ENCODE measurements at places on chromosomes 3 and 15.

GRCh38 chr3:24623657-24624056 is 129.0 kb upstream of the THRB start:
- no peak for DNase-seq

DNA sequence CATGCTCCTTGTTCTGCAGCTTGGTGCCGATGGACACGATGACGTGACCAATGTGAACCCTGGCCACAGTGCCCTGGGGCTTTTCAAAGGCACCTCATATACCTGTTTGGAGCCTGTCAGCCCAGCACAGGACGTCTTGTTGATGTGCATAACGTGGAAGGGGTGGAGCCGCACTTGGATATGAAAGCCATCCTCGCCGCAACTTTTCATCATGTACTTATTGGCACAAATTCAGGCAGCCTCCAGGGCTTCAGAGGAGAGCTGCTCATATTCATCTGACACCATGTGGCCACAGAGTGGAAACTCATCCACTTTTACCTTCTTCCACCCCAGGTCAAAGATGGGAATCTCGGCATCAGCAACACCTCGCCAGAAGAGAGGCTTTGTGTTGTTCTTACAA is 24.7 kb downstream of the POPDC2 start:
- no peak for DNase-seq

DNA sequence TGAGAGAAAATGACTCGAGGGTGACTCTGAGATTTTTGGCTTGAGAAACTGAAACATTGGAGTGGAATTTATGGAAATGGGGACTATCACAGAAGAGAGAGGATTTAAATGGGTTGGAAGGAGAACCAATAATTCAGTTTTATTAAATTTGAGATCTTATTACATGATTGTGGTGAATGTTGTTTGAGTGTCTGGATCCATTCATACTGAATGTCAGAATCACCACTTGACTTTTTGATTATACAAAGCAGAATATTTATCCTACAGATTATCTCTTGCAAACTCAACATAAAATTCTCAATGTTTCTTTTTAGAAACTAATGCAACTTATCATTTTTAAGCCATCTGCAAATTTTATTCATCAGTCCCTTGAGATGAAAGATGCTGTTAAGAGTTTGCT is 332.8 kb downstream of the CNTN3 start:
- DNase-seq = no peak

GRCh38 chr3:18062657-18063025 is 320.2 kb upstream of the TBC1D5 start:
- DNase-seq = no peak

GRCh38 chr3:12959410-12959809 is 113.8 kb downstream of the IQSEC1 start:
- DNase-seq = no peak

DNA sequence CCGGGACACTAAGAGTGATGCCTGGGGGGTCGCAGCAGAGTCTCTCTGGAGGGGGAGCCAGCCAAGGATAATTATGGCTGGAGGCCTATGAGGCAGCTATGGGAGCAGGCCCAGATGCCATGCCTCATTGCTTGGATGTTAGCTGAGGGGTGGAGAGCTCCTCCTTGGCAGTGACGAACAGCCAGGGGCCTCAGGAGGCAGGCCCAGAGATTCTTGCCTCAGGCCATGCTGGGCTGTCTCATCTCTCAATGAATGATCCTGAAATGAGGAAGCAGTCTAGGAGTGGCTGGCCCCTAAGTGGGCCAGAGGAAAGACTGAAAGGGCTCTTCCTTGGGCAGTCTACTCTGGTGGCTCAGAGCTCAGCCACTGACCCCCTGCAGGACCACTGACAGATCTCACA is 21.3 kb downstream of the KIF9 start:
- DNase-seq = no peak

GRCh38 chr3:52483081-52483480 is 12.1 kb upstream of the STAB1 start:
- DNase-seq = no peak

GRCh38 chr3:36649125-36649524 is 115.2 kb downstream of the DCLK3 start:
- DNase-seq = no peak

DNA sequence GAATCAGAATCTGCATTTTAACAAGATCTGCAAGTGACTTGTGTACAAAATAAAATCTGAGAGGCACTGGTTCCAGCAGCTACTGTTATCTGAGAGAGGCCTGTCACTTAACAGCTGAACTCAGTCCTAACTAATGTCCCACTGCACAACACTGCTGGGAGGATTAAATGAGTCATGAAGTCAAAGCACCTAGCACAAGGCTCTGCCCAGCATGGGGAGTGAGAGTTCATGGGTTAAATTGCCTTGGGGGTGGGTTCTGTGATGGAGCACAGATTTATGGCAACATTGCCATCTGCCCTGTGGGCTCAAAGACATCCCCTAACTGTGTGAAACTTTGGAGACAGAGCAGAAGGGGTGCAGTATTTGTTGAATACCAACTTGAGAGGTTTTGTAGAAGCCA is 250.9 kb downstream of the PLCL2 start:
- no peak for DNase-seq

- no peak for DNase-seq
These were observed 46.2 kb upstream of the VILL start for GRCh38 chr3:37944391-37944842.

GRCh38 chr15:63718590-63719035 is 115.1 kb downstream of the HERC1 start:
- DNase-seq = no peak

DNA sequence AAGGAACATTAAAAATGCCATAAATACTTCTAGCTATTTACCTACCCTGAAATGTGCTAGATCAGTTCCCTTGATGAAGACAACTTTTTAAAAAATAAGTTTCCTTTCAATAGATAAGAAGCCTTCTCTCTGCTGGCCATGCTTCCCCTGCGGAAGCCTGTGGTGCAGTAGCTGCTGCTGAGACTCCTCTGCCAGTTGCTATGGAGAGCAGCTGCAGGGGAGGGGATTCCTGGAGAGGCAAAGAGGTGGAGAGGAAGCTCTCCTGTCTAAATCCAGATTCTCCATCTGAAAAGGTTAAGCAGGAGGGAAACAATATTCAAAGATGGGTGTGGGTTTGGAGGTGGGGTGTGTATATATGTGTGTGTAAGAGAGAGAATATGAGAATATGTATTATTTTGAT is 69.8 kb upstream of the BFSP2 start:
- DNase-seq = no peak

DNA sequence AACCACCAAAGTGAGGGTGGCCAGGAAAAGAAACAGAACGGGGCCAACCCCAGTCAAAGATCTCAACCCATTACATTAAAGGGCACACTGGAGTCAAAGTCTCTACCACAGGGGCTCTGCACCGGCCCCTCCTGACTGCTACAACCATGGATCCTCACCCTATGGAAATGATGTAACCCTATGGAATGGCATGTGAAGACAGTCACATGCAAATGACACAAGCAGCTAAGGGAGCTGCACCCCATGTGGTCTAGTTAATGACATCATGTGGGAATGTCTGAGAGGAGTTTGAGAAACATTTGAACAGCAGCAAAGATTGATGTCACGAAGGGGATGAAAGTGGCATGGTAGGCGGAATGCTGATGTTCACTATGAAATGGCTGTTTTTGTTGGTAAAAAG is 298.2 kb upstream of the SLCO3A1 start:
- no peak for DNase-seq

DNA sequence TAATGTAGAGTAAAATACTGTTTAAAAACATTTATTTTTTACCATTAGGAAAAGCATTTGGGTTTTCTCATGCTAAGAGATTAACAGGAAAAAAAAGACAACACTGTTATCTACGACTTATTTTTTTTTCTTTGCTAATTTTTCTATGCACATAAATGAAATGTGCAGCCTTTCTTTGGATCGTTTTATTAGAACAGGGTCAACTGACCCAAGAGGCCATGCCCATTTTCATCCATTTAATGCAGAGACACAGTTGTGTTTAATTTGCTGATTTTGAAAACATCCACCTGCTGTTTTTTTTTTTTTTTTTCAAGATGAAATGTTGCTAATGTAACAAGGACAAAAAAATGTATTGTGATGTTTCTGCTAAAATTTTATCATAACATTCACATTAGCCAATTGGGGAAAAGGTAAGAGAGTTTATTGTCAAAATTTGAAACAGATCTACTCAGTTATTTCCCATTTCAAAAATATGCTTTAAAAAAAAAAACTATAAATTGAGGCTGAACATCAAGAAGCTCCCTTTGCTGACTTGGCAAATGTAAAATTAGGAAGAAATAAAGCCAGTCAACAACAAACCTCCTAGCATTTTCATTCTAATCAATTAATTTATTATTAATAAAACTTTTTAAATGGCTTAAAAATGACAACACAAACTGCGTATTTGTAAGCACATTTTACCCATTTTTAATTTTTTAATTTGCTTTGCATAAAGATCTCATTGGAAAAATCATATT is 485.2 kb downstream of the ROBO2 start:
- DNase-seq = no peak

- DNase-seq = no peak
These were observed 44.6 kb downstream of the HACD2 start for GRCh38 chr3:123540285-123540684.

DNA sequence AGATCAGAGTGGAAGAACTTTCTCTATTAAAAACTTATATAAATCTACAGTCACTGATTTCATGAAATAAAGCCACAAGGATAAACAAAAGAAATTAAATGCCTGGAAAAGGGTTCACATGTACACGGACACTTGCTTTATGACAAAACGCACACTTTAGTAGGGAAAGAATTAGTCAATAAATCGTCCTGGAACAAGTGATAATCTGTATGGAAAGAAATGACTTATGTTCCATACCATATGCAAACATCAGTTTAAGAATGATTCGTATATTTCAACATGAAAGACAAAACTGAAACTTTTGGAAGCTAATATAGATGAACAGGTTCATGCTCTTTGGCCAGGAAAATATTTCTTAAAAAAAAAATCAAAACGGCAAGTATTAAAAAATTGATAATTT is 40.2 kb downstream of the MEF2A start:
- DNase-seq = no peak

DNA sequence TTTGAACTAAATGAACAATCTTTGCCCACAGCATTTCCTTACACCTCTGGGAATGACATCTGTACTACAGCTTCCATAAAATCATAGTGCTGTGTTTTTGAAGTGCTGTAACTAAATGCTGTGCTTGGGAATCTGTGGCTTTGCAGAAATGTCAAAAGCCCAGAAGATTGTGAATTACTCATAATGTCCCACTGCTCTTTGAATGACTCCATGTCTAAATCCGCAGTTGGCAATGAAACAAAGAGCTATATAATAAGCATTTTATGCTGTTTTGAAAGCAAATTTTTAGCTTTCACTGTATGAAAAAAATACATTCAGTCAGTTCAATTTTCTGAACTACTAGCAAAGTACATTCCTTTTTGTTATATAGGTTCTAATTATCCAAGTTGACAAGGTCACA is 88.6 kb upstream of the ADAMTS17 start:
- DNase-seq = no peak

DNA sequence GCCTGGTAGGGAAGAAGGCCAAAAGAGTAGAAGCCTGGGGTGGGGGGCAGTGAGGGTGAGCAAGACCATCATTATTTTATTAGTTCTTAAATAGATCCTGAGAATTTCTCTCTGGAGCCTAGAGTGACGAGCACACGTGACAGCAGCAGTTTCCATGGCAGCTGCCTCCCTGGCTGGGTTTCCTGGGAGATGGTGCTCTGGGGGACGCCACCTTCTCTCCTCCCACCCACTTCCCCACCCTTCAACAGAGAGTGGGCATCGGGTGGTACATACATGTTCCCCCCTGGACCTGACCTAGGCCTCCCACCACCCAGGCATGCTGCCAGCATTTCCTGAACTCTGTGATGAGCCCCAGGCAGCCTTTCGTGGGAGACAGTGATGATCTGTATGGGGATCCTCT is 12.9 kb downstream of the CELF6 start:
- no peak for DNase-seq

DNA sequence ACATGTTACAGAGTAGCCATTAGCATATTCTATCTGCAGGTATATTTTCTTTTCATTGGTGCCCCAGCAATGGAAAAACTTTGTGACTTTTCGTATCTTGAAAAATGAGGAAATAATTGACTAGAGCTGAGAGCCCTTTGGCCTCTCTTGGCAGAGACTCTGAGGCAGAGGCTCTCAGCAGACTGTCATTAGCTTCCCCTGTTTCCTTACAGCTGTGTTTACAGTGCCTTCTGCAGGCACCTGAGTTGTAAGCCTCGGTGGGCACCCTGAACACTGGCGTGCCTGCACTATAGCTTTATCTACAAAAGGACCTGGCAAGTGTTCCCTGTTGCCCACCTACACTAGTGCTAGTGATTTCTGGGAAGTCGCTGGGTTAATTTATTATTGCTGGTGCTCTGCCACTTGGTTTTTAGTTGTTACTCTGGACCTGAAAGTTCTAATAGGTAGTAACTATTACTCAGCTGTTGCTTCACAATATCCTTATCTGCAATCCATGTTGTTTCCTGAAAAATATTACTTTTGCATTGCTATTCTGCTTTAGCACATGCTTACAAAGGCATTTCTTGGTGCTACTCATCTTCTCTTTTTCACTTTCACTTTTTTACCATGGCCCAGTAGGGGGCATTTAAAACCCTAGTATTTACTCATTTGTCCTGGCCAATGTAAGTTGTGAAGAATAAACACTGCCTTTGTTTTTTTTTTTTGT is 7.8 kb upstream of the GPR171 start:
- no peak for DNase-seq

DNA sequence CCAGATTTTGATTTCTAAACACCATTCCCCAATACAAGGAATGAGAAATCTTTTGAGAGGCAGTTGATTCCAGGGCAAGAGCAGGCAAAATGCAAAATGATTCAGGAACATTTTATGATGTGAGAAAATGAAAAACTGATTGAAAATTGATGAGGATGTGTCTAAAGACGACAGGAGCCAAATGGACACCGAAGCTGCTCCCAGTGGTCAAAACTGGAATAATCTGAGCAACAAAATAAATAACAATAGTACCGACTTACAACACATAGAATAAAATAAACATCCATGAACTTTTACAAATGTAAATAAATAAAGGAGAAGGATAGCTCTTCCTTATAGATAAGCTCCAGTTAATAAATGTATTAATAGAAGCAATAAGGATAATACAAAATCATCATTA is 186.8 kb downstream of the OCA2 start:
- DNase-seq = no peak

- DNase-seq = no peak
These were observed 81.4 kb upstream of the PTX3 start for GRCh38 chr3:157355276-157355675.

- DNase-seq = no peak
These were observed 541.6 kb upstream of the ALCAM start for GRCh38 chr3:104825116-104825515.

GRCh38 chr3:188152660-188153436 is 1.1 kb upstream of the LPP start:
- no peak for DNase-seq

DNA sequence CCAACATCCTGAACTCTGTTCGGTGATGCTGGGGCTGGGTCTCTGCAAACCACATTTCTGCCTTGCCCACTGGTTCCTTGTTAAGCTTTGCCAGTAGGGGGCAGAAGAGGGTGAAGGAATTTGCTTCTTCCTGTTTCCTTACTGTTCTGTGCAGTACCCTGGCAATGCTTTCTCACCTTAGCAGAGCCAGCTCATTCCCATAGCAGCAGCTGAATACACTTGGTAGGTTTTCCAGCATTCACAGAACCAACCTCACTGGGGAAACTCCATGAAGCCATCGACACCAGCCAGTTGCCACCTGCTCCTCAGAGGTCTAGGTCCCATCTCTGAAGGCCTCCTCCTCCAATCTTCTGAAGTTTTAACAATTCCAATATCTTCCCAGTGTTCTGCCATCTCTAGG is 308.4 kb downstream of the PDCD6IP start:
- DNase-seq = no peak

GRCh38 chr3:37730825-37731224 is 130.9 kb upstream of the CTDSPL start:
- no peak for DNase-seq

Data from T-helper 2 cell (primary cell).